ENCODE measurements at places on chromosomes 2 and 18.
A peak's percentile ranks its signal among the peaks of the same experiment; 100 is the strongest.

DNA sequence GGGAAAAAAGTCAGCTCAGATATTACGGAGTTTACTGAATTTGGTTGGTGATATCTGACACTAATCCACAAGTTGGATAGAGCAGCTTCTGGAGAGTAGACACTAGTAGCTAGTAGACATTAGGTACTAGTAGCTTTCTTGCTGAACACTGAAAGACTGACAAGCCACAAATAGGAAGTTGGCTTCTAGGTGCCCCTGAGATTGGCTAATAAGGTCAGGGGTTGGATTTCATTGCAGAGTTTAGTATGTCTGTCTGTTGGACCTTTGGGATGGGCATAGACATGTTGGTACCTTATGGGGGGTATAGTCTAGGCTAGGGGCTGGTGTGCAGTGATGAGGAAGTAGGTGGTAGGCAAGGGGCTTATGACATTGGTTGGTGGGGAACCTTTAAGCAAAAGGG, 164.9 kb upstream of the LRRTM1 start:
- DNase-seq, result no peak

- DNase-seq, result no peak
Observed at GRCh38 chr2:203155406-203155805, 83.4 kb upstream of the CYP20A1 start.

- peak; percentile 98 for DNase-seq
Observed at GRCh38 chr2:240205348-240205747, 64.9 kb upstream of the OTOS start.

DNA sequence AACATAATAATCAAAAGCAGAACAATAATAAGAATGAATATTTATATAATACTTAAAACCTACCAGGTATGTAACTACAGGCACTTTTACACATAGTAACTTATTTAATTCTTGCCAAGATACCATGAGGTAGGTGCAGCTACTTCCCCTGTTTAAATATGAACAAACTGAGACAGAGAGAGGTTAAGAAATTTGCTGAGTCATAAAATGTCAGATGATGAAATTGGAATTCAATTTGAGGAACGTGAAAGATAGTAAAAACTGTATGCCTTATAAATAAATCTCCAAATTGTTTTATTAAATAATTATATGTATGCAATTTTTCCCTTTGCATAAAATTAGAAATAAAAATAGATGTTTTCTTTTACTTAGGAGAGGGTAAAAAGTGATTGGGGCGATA, 1103.3 kb upstream of the NRXN1 start:
- no peak for DNase-seq

GRCh38 chr2:47056868-47057686, 98.0 kb downstream of the STPG4 start:
- no peak for DNase-seq

DNA sequence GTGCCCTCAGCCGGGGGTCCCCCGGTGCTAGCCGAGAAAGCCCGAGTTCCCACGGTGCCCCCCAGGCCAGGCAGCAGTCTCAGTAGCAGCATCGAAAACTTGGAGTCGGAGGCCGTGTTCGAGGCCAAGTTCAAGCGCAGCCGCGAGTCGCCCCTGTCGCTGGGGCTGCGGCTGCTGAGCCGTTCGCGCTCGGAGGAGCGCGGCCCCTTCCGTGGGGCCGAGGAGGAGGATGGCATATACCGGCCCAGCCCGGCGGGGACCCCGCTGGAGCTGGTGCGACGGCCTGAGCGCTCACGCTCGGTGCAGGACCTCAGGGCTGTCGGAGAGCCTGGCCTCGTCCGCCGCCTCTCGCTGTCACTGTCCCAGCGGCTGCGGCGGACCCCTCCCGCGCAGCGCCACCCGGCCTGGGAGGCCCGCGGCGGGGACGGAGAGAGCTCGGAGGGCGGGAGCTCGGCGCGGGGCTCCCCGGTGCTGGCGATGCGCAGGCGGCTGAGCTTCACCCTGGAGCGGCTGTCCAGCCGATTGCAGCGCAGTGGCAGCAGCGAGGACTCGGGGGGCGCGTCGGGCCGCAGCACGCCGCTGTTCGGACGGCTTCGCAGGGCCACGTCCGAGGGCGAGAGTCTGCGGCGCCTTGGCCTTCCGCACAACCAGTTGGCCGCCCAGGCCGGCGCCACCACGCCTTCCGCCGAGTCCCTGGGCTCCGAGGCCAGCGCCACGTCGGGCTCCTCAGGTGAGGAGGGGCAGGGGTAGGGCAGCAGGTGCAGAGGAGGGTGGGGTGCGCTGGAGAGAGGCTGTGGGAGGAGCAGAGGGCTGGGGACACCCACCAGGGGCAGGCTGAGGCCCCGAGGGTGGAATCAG, 14.1 kb upstream of the GMPPA start:
- DNase-seq, result no peak

DNA sequence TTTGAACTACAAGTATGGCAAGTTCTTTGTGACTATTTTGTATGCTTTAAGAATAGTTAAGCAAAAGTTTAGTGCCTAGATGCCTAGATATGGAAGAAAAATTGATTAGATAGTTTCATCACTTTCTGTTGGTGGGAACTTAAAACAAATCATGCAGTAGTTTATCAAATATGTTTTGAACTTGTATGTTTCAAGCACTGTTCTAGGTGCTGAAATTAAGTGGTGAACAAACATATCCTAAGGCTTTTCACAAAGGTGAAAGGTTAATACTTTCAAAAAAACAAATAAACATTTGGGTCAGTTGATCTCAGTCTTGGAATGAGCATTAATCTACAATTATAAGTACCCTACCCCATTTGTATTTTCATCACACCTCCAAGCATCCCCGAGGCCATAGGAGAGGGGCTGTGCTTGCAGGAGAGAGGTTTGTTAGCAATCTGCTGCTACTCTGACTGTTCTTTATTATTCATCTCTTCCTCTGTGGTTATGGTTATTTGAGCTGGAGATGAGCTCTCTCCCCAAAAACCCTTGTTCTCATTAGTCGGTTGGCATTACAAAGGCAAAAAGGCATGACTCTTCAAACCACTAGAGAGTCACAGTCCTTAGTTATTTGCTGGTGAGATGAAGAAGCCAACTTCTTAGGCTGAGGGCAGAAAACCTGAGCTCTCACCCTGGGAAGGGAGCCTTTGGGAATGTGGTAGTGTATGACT, 103.9 kb upstream of the FHL2 start:
- peak; percentile 80 for DNase-seq

DNA sequence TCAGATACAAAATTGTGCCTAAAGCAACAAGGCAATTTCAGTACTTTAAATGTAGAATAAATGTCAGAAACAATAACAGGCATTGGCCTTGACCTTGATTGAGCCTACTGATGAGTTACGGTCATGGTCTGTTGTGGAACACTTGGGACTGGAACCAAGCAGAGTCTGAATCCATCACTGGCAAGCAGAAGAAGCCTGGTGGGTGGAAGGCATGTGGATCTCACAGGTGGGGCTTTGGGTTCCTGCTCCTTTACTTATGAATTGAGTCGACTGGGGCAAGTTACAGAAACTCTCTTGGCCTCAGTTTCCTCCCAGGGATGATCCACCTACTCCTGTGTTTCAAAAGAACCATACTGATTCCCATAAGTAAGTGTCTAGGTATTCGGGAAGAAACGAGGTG, 102.3 kb downstream of the KCNF1 start:
- no peak for DNase-seq

GRCh38 chr2:15557887-15558311, 3.2 kb downstream of the NBAS start:
- no peak for DNase-seq

DNA sequence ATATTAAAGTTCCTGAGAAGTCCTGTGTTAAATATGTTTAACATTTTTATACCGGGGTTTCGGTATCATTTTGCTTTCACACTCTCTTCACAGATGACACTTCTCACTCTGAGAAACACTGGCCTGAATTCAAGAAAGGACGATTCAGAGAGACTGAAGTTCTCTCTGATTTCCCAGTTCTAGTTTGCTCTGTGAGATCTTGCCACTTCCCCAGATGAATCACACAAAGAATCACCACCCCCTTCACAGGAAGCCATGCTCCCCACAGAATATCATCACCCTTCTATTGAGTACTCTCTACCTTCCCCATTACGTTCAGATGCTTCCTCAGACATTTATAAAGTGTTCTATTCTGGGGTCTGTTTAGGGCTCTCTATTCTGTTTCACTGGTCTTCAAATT, 16.1 kb upstream of the CD207 start:
- DNase-seq, result peak; percentile 3

- DNase-seq, result no peak
Observed at GRCh38 chr2:44566059-44566458, 204.3 kb downstream of the CAMKMT start.

- no peak for DNase-seq
Observed at GRCh38 chr18:26051843-26052242, 38.6 kb downstream of the SS18 start.

DNA sequence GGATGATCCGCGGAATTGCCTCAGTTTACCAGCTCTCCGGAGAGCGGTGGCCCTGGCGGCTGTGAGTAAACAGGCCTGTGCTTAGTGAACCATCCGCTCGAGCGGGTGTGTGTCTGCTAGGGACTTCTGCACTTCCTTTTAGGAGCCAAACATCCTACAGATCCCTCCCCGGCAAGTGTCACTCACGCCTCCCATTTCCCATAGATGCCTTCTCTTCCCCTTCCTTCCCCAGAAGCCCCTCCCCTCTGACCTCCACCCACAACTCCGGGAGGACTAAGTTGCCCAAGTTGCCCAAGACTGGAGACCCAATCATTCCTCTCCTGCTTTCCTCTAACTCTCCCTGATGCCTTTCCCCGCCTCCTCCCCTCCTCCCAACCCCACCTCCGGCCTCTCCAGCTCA, 2.9 kb downstream of the C1QL2 start:
- no peak for DNase-seq

- DNase-seq, result peak; percentile 47
Observed at GRCh38 chr2:169452080-169452479, 27.2 kb upstream of the BBS5 start.

GRCh38 chr2:219496247-219496824, 2.4 kb upstream of the GMPPA start:
- no peak for DNase-seq

- DNase-seq, result no peak
Observed at GRCh38 chr2:230296917-230297316, 30.1 kb upstream of the SP140L start.

DNA sequence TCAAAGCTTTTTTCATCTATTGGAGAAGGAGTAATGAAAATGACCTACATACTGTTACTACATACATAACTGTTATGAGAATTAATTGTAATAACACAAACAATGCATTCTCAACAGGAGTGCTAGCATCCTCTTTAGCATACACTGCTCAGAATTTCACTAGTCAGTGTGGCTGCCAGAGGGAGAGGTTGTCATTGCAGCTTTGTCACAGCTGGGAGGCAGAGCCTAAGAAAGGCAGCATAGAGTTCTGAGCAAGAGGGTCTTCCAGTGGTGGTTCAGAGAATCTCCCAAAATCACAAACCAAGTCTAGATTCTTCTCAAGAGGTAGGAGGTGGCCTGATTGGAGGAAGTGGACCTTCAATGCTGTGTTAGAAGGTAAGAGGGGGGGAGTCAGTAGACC, 286.7 kb upstream of the CYRIA start:
- no peak for DNase-seq

DNA sequence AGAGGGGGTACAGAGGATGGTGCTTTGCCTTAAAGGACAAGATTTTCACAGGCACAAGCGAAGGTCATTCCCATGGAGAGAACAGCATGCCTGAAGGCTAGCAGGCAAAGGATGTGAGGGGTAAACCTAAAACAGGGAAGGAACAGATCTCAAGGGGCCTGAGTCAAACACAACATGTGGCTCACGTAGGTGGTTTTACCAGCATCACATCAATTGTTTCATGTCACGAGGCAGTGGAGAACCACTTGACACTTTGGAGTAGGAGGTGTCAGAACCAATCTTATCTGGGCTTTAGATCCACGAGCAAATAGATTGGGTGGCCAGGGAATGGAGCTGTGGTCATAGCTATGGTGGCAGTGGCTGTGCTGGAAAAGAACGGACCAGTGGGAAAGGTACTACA, 8.4 kb downstream of the COX5B start:
- DNase-seq, result no peak

GRCh38 chr2:170530284-170530745, 184.8 kb upstream of the SP5 start:
- peak; percentile 91 for DNase-seq

DNA sequence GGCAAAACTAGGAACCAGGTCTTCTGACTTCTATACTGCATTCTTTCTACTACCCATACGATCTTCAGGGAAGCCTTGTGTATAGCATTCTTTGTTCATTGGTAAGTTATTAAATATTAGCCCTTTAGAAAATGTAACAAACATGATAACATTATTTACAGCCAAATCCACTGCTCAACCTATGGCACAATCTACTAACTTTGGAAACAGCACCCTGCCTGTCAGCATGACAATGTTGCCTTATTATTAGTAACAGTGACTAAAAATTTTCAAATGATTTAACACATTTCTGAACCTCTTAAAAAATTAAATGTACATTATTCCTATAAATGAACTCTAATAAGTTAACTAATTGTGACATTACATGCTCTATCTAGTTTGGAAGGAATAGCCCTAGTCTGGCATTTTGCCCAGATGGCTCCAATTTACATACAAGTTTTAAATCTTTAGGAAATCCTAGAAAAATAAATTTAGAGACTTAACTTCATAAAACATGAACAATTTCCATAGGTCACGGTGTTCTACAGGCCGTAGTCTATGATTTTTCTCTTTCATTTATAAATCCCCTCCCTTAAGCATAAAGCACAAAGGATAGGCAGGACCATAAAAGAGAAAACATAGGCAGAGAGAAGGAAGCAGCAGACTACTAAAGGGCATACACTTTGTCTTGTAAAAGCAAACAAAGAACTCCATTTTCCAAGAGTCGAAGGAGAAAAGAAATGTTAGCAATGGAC, 33.7 kb downstream of the YES1 start:
- DNase-seq, result no peak

GRCh38 chr2:29782087-29782486, 139.3 kb downstream of the ALK start:
- DNase-seq, result no peak

GRCh38 chr2:231667496-231667895, 40.8 kb upstream of the PTMA start:
- DNase-seq, result no peak

DNA sequence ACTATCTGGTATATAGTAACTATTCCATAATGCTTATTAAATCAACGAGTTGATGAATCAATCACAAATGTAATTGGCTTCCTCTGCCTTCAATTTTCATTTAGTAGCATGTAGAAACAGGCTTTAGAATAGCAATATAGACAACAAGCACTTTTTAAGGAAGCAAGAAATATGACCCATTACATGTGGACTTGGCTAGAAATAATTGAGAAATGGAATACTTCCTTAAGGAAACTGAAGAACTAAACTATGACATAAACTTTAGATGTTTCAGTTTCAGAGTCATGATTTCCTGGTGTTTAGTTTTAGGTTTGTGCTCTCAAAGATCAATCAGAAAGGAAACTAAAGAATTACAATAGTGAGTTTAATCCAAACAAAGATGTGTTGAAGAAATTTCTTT, 443.8 kb downstream of the MBD2 start:
- DNase-seq, result no peak

DNA sequence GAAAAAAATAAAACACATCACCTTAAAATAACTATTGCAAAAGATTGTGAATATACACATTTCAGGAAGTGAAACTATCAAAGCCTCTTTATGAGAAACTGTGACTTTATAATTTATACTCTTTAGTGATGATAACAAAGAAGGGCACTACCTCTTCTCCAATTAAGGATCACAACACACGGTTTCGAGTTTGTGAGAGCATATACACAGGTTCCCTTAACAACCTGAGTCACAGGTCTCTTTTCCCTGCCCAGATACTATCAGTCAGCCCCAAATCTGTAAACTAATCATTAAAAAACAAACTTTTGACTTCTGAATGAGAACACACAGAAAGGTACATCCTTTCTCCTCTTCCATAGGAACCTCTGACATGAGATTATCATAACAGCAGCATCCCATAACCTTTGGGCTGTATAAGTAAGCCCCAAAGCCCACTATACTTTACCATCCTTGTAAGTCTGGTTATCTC, 44.9 kb downstream of the PTPN2 start:
- no peak for DNase-seq

All from LHCN-M2 (cell line).